ENCODE measurements at places on chromosomes 7 and 10.

- no peak for DNase-seq
Observed at GRCh38 chr7:132489776-132490237, 86.5 kb downstream of the PLXNA4 start.

GRCh38 chr10:4501306-4501705 is 324.7 kb upstream of the AKR1E2 start:
- no peak for DNase-seq

DNA sequence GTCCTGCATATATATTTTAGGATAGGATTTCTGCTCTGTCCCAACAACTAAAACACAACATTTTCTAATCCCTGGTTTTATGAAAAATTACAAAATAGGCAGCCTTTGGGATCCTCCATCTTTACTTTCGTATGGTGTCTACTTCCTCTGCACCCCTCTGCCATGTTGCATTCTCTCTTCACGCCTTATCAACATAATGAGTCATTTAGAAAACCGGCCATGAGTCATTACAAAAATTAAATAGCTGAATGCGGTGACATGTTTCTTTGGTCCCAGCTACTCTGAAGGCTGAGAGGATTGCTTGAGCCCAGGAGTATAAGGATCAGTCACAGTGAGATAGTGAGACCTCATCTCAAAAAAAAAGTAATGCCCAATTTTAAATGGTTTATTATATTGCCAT is 148.1 kb upstream of the CELF2 start:
- no peak for DNase-seq

DNA sequence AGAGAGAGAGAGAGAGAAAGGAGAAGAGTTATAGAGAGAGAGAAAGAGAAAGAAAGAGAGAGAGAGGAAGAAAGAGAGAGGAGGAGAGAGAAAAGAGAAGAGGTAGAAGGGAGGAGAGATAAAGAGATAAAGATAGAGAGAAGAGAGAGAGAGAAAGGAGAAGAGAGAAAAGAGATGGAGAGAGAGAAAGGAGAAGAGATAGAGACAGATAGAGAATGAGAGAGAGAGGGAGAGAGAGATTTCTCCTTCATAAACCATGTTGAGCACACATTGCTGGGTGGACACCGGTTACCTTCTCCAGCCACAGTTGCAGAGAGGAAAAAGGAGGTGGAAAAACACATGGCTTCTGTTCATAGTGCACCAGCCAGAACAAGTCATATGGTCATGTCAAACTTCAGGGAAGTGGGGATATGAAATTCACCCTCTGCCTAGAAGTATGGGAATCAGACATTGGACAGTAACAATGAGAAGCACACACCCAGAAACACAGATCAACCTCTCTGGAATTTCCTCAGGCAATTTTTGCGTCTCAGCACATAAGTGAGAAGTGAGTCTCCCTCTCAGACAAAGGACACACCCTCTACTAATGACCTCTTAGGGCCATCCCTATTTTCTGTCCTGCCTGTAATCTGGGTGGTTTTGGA is 172.5 kb upstream of the SVIL start:
- DNase-seq: no peak

GRCh38 chr10:62037890-62038608 is 136.6 kb downstream of the ARID5B start:
- DNase-seq: no peak

DNA sequence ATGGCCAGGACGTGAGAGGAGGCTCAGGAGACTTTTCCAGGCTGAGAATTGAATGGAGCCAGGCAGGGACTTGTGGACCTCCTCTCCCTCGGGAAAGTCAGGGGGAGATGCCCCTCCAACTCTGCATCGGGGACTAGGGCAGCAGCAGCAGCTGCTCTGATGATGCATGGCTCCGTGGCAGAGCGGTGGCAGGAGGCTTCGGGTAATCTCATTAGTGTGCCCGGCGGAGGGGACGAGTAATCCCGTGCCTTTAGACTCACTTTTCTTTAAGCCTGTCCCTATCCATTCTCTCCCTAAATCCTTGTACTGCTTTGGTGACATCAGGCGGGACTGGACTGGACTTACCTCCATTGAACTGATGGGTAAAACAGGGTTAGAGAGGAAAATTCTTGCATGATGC is 75.1 kb downstream of the ZMIZ1 start:
- DNase-seq: no peak

GRCh38 chr7:107712025-107712424 is 31.9 kb upstream of the CBLL1 start:
- DNase-seq: no peak

DNA sequence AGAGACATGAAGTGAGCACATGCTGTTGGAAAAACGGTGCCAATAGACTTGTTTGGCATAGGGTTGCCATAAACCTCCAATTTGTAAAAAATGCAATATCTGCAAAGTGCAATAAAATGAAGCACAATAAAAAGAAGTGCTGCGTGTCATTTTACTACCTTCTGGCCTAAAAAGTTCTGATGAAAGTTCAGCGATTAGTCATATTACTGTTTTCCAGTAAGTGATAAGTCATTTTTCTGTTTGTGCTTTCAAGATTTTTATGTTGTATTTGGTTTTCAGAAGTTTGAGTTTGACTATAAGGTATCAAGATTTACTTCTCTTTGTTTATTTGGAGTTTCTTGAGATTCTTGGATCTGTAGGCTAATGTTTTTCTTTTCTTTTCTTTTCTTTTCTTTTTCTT is 16.8 kb downstream of the AOAH start:
- no peak for DNase-seq

- DNase-seq: no peak
Observed at GRCh38 chr10:72593963-72594362, 31.9 kb downstream of the MICU1 start.

GRCh38 chr7:50209461-50210135 is 94.9 kb upstream of the IKZF1 start:
- DNase-seq: no peak

DNA sequence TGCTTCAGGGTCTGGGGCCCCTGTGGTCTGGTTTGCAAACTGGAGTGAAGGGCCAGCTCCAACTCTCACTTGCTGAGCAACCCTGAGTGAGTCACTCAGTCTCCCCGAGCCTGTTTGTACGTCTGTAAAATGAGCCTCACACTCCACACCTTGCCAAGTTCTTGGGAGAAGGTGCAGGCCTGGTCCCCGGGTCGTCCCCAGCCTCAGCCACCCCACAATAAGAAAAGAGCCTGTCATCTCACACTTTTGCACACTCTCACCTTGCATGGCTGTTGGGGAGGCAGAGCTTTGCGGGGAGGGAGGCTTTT is 5.2 kb downstream of the GRIFIN start:
- no peak for DNase-seq

DNA sequence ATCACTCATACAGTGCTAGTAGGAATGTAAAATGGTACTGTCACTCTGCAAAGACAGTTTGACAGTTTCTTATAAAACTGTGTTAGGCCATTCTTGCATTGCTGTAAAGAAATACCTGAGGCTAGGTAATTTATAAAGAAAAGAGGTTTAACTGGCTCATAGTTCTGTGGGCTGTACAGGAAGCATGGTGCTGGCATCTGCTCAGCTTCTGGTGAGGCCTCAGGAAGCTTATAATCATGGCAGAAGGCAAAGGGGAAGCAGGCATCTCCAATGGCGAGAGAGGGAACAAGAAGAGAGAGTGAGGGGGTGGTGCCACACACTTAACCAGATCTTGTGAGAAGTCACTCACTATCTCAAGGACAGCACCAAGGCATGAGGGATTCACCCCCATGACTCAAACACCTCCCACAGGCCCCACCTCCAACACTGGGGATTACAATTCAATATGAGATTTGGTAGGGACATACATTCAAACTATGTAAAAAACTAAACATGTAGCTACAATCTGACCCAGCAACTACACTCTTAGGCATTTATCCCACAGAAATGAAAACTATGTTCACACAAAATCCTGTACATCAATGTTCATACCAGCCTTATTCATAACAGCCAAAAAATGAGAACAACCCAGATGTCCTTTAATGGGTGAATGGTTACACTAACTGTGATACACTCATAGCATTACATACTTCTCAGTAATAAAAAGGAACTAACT is 5.0 kb downstream of the ALDH18A1 start:
- no peak for DNase-seq

DNA sequence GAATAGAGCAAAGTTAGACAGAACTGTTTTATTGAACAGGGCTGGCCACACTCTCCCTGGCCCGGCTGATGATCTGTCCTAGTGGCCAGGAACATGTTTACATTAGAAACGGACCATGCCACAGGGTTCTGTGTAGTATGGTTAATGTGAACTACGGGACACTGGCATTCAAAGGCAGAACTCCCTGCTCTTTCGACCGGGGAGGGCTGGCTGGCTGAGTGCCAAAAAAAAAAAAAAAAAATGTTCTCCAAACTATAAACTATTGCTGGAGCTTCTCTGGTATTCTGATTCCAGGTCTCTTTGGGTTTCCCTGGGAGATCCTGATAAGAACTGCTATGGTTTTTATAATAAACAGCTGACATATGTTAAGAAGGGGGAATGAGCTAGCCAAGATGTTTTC is 1262.6 kb upstream of the SORCS1 start:
- DNase-seq: no peak
